Osteocyte (in vitro differentiated cells): ENCODE measurements at places on chromosomes 7 and 10. TPM values are rescaled to one million over a fixed set of nuclear protein-coding genes. Genes with fewer than 3 reads are reported as not detected.

Gene CPXM2
- not detected in 2 replicates for total RNA-seq

DNA sequence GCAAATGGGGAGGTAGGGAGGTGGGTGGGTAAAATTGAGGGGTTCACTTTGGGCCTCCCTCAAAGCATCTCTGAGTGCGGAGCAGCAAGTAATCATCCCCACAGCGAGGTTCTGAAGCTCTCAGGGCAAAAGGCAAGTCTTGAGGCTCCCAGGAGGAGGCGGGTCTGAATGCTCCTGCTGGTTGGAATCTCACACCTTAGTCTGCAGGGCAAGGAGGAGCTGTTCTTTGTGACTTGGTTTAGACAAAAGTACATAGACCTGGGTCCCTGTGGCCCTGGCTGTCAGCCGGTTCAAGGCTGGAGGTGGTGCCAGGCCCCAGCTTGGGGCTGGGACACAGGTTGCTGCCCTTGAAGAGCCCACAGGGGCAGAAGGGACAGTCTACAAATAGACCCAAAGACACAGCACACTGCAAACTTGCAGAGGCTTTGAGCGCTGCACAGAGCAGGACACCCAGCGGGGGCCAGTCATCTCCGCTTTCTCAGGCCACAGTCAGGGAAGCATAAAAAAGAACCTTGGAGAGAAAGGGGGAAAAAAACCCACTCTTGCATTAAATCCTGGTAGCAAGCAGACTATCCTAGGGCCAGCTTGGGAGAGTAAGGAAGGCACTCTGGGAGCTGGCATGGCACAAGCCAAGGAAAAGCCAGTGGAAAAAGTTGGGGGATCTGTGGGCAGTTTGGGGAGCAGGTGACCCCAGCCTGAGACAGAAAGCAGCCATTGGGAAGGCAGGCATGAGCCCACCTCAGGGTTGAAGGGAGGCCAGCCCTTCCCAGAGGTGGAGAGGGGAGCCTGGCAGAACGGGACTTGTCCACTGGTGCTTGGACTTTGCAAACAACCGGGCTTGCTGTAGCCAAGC is 926 bp upstream of the C10orf71 start:
- no peak for DNase-seq

DNA sequence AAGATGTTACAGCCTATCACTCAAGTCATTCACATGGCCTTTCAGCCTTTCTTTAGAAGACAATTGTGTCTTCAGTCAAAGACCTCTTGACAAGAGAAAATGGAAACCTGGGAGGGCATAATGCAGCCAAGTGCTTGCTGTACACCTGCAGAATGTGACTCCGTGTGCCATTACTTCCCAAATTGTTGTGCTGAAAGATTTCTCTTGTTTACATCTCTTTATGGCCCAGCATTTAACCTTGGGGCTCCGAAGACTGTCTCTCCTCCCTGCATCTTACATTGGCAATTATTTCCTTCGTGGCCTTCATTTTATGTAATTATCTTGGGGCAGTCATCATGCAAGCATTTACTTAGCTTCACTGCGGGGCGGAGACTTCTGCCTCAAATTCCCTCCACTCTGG is 287.0 kb downstream of the TCF7L2 start:
- no peak for DNase-seq

Gene POP7
- total RNA-seq, result 19.3 and 26.3 TPM in 2 replicates

GRCh38 chr7:19557726-19558465 is 150.9 kb downstream of the POLR1F start:
- DNase-seq, result no peak

GRCh38 chr7:1619152-1620079 is 49.6 kb upstream of the PSMG3 start:
- DNase-seq, result peak; percentile 82

GRCh38 chr10:72309290-72310240 is 35.8 kb downstream of the DDIT4 start:
- no peak for DNase-seq

- DNase-seq, result no peak
Measured at GRCh38 chr7:24779283-24779655, 22.0 kb upstream of the GSDME start.

GRCh38 chr10:72375585-72375984 is 20.9 kb upstream of the DNAJB12 start:
- no peak for DNase-seq

- DNase-seq, result no peak
Measured at GRCh38 chr10:23461557-23461956, 22.7 kb downstream of the OTUD1 start.

Gene DRGX
- not detected in 2 replicates for total RNA-seq

Gene SYNPO2L
- not detected in 2 replicates for total RNA-seq

GRCh38 chr10:100128951-100129350 is 47.3 kb upstream of the CPN1 start:
- no peak for DNase-seq
